ENCODE measurements at places on chromosomes 5 and 9.
A peak's percentile ranks its signal among the peaks of the same experiment; 100 is the strongest.

DNA sequence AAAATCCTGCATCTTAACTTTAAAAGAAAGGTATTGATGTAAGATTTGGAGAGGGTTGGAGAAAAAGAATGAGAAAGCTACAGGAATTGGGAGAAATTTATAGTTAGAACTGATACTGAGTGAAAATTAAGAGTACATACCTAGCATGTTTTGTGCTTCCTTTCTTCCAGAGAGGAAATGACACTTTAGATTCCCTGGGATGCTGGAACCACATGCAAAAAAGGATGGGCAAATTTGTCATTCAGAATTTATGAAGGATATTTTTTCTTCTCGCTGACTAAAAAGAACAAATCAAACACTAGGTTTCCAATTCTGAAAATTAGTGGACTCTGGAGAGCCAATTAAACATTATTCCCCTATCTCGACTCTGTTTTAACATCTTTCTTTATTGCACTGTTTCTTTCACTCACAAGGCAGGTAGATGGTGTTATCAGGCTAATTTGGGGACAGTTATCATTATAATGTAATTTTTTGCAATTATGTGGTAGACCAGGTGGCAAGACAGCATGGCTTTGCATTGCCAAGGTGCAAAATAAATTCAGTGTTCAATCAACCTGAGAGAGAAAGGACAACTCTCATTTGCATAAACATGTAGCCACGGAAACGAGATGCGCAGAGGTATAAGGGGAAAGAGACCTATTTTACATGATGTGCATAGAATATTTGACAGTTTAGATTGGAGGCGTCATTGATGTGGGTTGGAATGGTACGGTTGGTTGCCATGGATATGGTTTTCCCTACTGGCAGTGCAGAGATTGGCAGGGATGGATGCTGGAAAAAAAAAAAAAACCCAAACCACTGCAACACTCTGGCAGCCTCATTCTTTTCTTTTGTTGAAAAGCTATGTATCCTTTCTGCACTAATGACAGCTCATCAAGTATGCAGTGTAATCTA lies 320.4 kb upstream of the CCNH start:
- DNase-seq, result no peak

DNA sequence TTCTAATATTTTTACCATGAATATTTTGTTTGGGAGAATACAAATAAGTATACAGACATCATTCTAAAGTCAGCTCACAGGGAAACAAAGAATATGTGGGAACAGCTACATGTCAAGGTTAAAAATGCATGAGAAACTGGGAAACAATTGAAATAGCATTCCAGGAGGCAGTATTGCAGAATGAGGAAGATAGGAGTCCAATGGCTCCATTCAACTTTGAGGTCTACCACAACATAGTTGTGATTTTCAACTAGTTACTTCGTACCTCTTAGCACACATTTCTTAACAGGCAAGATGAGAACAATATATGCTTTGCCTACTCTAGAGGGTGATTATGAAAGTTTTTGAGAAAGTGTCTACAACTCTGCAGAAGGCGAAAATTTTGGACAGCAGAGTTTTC lies 35.2 kb upstream of the CAST start:
- no peak for DNase-seq

DNA sequence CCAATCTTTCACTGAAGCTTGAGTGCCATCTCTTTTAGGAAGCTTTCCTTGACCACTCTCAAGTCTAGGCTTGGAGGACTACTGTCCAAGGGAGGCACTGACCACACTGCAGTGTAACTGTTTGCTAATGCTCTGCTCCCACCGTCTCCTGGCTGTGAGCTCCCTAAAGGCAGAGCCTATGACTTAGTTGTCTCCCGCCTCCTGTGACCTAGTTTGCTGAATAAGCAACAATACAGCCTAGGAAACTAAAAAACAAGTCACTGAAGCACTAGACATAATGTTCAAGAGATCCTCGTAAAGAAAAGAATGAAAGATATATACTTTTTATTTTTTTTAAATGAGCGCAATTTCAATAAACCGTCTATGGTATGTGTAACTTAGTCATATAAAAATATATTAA lies 31.4 kb downstream of the LIX1 start:
- DNase-seq, result peak; percentile 37

DNA sequence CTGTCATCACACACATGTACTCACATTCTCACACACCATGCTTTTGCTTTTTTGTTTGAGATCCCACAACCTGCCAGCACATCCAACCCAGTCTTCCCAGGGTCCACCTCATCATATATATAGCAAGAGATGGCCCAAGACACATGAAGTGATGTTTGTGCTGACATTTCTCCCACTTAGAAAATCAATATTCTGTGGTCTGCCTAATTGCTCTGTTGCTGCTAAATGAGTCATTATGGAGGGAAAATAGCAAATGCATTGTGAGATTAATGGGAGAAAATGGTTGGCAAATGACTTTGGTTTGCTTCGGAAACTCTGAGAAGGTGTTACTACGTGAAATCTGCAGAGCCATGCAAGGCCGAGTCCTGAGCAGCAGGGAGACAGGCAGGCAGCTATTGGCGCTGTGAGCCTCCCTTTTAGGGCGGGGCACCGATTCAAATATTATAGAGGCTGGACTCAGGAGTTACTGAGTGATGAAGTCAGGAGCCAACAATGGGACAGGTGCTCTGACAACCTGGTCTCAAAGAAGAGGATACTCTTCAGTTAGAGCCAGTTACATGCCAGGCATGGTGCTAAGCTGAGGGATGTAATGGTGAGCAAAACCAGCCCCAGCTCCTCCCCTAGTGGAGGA lies 62.8 kb downstream of the DAB2IP start:
- no peak for DNase-seq

GRCh38 chr5:1470762-1471211 lies 25.5 kb upstream of the SLC6A3 start:
- no peak for DNase-seq

- DNase-seq, result no peak
Measured at GRCh38 chr5:76941000-76941399, 11.8 kb upstream of the CRHBP start.

- DNase-seq, result no peak
Measured at GRCh38 chr9:117703537-117703936, 666 bp upstream of the TLR4 start.

- peak; percentile 34 for DNase-seq
Measured at GRCh38 chr5:99104538-99105132, 175.8 kb upstream of the CHD1 start.

GRCh38 chr5:167254132-167254531 lies 1037.3 kb upstream of the WWC1 start:
- no peak for DNase-seq

GRCh38 chr9:99262949-99263418 lies 40.9 kb downstream of the SEC61B start:
- DNase-seq, result no peak

- DNase-seq, result no peak
Measured at GRCh38 chr9:105359892-105360291, 87.9 kb upstream of the FSD1L start.

DNA sequence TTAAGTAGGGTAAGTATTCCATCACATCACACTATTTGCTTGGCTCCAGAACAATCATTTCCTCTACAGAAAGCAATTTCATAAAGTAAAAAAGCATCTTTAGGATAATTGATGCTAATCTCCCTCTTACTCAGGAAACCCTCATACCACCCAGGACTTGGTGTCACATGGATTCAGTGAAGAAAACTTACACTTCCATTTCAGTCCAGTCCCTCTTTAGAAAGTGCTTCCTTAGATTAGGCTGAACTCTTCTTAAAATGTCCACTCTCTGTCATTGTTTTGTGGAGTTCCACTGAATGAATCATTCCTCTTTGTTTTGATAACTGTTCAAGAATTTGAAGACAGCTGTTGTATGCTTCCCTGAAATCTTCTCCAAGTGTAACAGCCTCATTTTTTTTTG lies 144.0 kb upstream of the ZNF462 start:
- no peak for DNase-seq

- DNase-seq, result peak; percentile 5
Measured at GRCh38 chr5:30505014-30505886, 688.2 kb upstream of the CDH6 start.

DNA sequence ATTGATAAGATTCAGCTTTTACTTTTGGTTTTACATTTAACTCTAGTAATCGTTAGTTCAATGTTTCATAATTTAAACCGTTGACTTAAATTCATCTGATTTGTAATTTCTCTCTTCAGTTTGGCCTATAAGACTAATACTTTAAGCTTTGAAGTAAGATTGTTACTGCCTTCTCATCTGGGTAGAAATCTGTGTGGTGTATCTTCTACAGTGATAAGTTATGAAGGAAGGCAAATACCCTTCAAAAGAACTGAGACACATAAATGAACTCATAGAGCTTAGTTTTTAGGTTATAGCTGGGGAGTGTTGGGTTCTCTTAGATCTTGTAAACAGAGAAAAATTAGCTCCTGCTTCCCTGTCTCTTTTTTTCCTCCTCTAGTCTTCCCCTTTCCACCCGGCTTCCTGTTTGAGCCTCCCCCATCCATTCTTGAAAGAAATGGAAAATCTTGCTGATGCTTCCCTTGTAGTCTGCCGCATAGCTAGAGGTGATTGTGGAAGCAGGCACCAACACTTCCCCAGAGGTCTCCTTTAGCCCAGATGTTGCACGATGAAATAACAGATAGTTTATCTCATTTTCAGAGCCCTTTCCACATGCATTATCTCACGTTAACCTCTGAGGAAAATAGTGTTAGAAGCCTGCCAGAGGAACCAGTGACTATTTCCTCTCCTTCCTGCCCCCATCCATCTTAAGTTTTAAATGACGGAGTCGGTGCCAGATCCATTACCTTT lies 2.0 kb upstream of the F2RL2 start:
- DNase-seq, result no peak

DNA sequence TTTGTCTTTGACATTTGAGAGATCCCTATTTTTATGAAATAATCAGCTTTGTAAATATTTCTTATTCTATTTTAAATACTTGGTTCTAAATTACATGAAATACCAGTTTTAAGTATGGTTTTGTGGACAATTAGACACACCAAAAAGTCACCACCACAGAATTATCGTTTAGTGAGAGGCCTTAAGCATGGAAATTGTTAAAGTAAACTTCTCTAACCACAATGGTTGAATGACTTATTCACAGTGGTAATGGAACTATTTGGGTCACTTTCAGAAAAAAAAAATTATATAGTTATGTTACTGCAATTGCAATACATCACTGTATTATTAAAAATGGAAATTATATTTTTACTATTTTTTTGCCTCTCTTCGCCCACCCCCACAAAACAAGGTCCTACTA lies 1252.5 kb downstream of the EFNA5 start:
- no peak for DNase-seq

GRCh38 chr9:83708515-83709158 lies 879 bp upstream of the UBQLN1 start:
- DNase-seq, result peak; percentile 70

DNA sequence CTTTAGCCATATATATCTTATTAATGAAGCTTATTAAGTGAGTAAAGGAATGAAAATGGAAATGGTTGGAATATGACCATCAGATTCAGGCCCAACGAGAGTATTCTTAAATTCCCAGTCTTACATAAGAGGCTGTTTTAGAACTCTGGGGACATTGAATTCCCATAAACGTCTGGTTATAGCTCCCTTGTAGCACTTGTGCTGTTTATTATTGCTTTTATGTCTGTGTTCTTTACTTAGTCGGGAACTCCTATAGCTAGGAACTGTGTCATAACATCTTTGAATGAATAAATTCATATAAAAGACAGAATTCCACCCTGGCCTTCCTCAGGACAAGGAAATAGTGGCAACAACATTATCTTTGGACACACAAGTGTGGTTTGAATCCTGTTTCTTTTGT lies 58.4 kb downstream of the SH3GL2 start:
- DNase-seq, result no peak

- DNase-seq, result no peak
Measured at GRCh38 chr5:139640421-139641115, 7.6 kb upstream of the CXXC5 start.

GRCh38 chr5:166329149-166329800 lies 1962.2 kb upstream of the WWC1 start:
- DNase-seq, result no peak

- DNase-seq, result no peak
Measured at GRCh38 chr5:57889558-57889957, 406.9 kb upstream of the ACTBL2 start.

DNA sequence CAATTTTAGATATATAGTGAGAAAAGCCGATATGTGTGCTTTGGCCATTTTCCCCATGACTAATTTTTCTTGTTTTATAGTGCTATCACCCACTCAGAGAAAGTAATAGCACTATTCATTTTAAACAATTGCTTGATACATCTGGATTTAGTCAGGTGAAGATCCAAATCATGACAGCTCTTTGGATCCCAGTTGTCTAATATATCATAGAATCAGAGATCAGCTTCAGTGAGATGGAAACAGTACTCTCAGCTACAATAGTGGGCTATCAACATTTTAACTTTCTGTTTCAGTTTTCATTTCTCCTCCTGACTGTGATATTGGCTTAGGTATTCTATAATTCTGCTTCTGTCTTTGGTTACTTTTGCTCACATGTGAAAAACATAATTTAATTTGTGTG lies 38.7 kb downstream of the VCAN start:
- DNase-seq, result no peak

- no peak for DNase-seq
Measured at GRCh38 chr9:137372693-137373610, 50.0 kb downstream of the EXD3 start.

GRCh38 chr9:104025104-104025503 lies 69.0 kb upstream of the SMC2 start:
- DNase-seq, result no peak

- no peak for DNase-seq
Measured at GRCh38 chr5:118620233-118620632, 368.1 kb downstream of the DTWD2 start.

GRCh38 chr5:167489202-167489601 lies 802.2 kb upstream of the WWC1 start:
- DNase-seq, result no peak

DNA sequence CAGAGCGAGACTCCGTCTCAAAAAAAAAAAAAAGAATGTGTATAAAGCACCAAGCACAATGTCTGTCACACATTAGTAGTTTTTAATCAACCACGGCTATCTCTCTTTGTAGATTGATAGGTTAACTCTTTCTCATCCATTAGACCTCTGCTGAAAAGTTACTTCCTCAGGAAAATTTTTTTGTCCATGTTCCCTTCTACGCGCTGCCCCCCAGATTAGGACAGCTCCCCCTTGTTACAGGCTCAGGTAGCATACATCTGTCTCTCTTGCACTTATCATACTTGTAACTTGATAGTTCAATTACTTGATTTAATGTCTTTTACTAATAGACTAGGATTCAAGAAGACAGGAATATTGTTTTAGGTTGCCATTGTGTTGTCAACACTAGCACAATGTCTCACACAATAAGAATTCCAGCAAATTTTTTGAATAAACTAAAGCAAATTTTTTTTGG lies 1.5 kb downstream of the SPDL1 start:
- DNase-seq, result no peak

DNA sequence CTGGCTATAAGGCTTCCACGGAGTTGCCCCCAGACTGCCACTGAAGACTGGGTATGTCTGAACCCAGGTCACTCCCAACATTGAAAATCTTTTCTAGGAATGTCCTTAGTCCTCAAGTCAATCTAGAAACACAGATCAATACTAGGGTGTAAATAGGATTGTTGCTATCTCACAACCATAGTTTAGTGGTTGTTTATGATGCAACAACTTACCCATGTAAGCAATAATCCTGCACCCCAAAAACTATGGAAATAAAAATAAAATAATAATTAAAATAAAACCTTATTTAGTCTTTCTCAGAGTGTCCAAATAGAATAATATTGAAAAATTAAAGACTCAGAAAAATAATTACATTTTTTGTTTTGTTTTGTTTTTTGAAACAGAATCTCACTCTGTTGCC lies 66.3 kb upstream of the FUBP3 start:
- DNase-seq, result no peak
